Stimulated activated CD4-positive, alpha-beta T cell treated with anti-CD3 and anti-CD28 coated beads, Interleukin-15, amount 100 ng/mL, for 1 hour (primary cell): ENCODE measurements at places on chromosomes 3 and 15.

- no peak for DNase-seq
These were observed 5.0 kb upstream of the IL17RC start for GRCh38 chr3:9911863-9912262.

DNA sequence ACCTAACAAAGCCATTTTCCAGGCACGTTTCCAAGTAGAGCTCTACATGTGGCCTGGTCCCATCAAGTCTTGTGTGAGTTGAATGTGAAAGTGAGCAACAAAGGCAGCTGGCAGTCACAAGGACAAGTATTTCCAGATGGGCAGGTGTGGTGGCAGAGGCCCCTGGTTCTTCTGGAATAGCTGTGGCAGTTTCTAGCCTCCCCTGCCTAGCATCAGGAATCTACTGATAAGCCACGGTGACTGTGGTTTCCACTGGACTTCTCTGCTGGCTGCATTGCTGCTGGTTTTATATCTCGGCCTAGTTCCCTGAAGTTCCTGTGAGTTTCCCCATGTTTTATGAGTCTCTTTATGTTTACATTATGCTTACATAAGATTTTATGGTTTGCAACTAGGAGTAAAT is 117.7 kb downstream of the GOLIM4 start:
- DNase-seq, result no peak

GRCh38 chr3:46065294-46065705 is 38.0 kb upstream of the XCR1 start:
- DNase-seq, result peak; percentile 68

DNA sequence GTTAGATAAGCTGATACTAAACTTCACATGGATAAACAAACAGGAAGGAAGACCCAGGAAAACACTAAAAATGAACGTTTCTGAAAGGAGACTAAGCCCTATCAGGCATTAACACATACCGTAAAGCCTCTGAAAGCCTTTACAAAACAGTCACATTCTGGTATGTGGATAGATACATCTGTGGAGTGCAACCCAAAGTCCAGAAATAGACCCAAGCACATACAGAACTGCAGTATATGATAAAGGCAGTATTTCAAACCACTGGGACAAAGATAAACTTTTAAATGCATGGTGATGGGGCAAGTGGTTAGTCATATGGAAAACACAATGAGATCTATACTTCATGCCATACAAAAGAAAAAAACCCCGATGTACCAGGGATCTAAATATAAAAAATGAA is 26.0 kb downstream of the DCBLD2 start:
- no peak for DNase-seq

GRCh38 chr3:43022121-43022520 is 43.0 kb downstream of the GASK1A start:
- no peak for DNase-seq

- no peak for DNase-seq
These were observed 114.3 kb upstream of the SEMA6D start for GRCh38 chr15:47603026-47603425.

- no peak for DNase-seq
These were observed 151.6 kb downstream of the BBX start for GRCh38 chr3:107674371-107674770.

DNA sequence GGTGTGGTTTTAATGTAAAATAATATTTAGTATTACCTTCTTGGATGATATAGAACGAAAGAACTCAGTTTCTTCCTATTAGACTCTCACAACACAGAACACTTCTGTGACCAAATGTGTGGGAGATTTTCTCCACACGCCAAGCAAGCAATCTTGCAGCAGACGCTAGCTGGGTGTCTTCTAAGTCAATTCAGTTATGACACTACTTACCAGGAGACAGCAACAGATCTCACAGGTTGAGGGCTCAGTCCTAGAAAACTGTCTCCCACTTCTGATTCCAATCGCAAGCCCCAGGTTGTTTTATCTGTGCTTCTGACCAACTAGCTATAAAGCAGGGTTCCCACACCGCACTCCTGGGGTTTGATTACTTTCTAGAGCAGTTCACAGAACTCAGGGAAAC is 41.2 kb downstream of the HERC1 start:
- no peak for DNase-seq

- no peak for DNase-seq
These were observed 115.9 kb upstream of the CCNL1 start for GRCh38 chr3:157275832-157276231.

GRCh38 chr3:1197051-1197450 is 104.2 kb downstream of the CNTN6 start:
- DNase-seq, result no peak

DNA sequence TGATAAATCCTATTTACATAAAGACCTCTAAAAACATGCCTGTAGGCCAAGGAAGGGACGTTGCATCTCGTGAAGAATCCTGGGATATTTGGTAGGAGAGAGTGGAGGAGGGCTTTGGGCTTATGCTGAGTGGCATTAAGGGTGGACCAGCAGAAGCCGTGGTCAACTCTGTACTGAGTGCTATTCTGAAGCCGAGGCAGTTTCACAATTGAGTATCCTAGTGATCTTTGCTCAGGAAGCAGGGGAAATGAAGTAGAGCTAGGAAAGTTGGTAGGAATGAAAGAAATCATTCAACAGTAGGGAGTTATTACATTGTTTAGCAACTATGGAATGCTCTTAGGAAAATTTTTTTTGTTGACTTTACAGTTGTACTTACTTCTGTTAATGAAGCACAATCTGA is 24.2 kb downstream of the MCTP2 start:
- no peak for DNase-seq

GRCh38 chr15:51751697-51752683 is 593 bp downstream of the TMOD2 start:
- DNase-seq, result no peak

GRCh38 chr15:49627407-49627877 is 6.6 kb downstream of the DTWD1 start:
- DNase-seq, result no peak

GRCh38 chr3:10164546-10165393 is at the start of gene IRAK2:
TSS of gene IRAK2 (plus strand) at chr3:10164919. CDS start at chr3:10164955, 36 bp downstream.
- peak; percentile 54 for DNase-seq

- no peak for DNase-seq
These were observed 150.4 kb upstream of the ADAMTS9 start for GRCh38 chr3:64837986-64838735.

- DNase-seq, result no peak
These were observed 144.2 kb downstream of the EDEM1 start for GRCh38 chr3:5331567-5332269.

DNA sequence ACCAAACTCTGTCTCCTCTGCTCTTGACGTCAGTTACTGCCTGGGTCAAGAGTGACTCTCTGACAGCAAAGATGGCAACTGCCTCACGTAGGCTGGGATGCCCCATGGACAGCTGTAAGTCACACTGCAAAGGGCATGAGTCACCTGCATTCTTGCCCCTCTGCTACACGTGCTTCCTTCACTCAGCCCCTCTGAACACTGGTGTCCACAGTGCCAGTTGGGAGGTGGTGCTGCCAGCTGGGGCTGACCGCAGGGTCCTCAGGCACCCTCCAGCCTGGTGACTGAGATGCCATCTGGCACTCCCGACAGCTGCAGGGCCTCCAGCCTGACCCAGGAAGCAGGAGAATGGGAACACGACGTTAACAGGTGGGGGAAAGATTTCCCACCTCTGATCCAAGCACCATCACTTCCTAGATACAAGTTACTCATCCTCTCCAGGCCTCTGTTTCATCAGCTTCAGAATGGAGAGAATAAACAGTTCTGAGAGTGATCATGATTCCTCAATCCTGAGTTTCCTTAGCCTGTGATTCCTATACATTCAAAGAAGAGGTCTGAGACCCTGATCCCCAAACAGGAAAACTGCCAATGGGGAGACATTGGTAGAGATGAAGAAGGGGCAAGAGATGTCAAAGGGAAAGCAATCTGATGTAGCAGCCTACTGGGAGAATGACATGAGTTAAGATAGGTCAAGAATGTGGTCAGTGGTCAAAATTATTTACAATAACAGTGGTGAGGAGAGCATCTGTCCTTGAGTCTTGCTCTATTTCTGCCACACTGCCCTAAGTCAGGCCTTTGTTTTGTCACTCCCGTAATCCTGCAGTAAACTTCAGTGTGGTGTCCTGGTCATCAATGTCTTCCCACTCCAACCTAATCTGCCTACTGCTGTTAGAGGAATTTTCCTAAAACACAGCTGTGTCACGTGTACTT is 86.1 kb upstream of the BCL6 start:
- DNase-seq, result no peak

DNA sequence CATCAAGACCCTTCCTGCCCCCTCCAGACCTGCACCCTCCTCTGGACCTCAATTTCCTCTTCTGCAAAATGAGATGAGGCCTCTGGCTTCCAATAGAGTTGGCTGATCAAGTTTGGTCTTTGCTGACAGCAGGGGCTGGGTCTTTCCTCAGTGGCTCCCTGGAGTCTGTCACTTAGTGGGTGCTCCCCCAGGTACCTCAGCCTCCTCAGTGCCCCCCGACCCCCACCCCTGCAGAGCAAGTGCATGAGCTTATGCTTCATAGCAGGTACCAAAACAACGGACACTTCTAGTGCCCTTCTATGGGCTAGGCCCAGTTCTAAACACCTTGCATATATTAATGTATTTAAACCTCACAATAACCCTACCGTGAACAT is 6.9 kb upstream of the PLXND1 start:
- DNase-seq, result no peak

- DNase-seq, result no peak
These were observed 138.4 kb downstream of the TNIK start for GRCh38 chr3:171321559-171322360.

DNA sequence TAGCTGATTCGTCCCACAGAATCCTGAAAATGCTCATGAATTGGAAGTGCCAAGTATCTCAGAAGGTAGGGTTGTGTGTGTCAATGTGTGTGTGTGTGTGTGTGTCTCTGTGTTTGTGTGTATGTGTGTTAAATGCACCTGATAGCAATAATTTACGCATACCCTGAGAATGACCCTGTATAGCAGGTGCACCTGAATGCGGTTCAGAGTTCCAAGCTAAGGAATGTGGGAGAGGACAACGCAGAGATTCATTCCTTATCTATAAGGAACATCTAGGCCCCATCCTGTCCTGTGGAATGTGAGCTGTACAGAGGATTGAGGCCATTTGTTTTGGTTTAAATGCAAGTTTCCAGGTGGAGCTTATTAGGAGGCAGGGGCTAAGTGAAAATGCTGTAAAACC is 49.1 kb upstream of the NEDD4 start:
- no peak for DNase-seq

DNA sequence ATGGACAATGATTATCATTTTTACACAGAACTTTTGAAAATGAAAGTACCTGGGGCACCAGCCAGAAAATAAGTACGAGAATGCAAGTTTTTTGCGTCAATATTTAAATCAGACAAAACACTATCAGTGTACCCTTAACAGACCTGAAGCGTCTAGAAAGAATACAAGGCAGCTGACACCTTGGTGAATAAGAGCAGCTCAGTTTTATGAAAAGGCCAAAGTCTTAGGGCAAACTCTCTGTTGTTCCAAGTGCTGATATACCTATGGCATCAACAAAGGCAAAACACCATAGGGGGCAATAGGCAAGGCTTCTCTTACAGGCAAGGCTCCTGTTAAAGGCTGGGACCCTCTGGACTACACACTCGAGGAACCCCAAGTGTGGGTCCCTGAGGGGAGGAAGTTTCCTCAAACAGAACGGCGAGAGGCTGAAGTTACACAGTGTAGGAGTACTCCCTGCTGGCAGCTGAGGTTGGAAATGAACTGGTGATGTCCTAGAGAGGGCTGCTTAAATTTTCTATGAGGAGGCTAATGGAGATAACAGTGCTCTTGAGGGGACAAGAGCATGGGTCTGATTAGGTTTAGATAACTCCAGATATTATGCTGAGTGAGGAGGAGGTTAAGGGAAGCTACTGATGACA is 291.0 kb downstream of the TIGIT start:
- no peak for DNase-seq

DNA sequence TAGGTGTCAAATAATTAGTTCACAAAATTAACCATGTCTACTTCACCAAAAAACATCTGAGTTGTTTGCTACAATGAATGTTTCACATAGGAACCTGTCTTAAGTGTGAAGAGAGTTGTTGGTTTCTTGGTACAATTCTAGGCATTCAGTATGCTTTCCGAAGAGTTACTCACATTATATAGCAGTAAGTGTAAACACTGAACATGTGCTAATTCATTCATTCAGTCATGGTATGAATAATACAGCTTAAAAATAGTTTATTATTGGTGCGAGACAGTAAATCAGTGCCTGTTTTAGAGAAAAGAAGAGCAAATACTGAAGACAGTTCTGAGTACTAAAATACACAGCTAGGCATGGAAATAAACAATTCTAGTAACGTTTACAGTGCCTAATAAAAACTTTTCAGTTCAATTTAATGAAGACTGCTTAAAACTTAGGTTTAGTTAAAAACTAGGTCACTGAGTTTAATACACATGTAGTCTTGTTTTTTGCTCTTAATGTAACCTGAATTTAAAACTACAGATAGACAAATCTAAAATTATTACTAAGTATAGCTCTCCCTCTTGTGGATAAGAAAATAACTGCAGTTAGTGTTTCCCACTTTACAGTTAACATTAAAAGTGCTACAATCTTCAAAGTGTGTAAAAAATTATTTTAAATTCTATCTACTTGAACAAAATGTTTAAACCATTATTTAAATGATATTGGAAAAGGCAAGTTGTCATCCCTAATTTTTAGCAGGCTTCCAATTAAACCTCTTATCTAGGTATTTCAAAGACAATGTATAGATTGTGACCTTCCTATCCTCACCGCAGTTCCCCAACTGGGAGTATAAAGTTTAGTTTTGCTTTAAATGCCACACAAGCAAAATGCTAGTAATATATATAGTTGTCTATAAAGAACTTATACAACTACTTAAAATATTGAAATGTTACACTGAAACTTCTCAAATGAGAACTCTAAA is 20.1 kb upstream of the ZCWPW2 start:
- DNase-seq, result no peak

DNA sequence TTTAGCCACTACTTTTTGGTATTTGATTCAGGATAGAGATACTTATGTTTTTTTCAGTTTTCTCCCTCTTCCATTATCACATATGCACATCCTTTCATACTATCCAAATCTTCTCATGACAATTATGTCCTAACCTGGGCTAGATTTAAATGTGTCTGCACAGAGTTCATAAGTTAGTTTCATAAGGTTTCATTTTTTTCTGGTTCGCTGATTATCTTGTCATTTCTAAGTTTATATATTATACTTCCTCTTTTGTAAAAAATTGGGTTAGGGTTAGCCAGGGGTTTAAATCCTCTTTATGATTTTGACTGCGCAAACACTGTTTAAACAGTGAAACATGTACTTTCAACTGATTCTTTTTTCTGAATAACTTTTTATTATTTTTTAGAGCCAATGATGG is 148.6 kb downstream of the SST start:
- DNase-seq, result no peak

- peak; percentile 35 for DNase-seq
These were observed at the start of gene PIGZ for GRCh38 chr3:196968233-196969133. TSS of gene PIGZ (minus strand) at chr3:196968833. CDS start at chr3:196952031, 16,802 bp downstream.

GRCh38 chr15:69926721-69927120 is 171.0 kb downstream of the TLE3 start:
- DNase-seq, result no peak

GRCh38 chr3:11120091-11120805 is 34.0 kb upstream of the HRH1 start:
- no peak for DNase-seq
